Fibroblast of lung (primary cell): ENCODE measurements at places on chromosomes 12 and 14. TPM values are rescaled to one million over a fixed set of nuclear protein-coding genes. Genes with fewer than 3 reads are reported as not detected.
A peak's percentile ranks its signal among the peaks of the same experiment; 100 is the strongest.

DNA sequence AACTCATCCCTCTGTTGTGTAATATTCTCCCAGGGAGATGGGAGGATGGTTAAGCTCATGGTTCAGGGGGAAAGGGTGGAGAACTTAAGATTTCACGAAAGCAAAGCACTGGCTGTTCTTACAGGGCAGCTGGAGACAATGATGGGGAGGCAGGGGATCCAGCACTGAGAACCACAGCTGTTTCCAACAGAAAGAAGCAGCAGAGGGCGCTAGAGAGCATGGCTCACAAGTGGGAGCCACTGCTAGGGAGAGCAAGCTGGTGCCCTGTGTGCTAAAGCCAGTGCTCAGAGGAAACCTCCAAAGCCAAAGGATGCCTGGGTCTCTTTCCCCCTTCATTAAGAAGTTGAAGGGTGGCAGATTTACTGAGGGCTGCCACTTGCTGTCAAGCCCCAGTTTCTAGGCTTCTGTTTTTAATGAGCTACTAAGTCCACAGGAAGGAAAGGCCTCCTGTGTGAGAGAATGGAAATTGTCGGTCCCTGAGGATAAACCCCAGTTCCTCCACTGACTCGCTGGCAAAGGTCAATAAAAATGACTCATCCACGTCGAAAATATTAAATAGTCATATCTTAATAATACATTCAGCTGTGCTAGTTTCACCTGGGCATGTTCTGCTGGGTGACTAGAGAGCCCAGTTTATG lies 199.7 kb downstream of the ANO2 start:
- no peaks in the 10 kb centered on the region for H3K36me3 ChIP-seq
- no peak overlapping the region for H3K4me3 ChIP-seq
- no peak overlapping the region for H3K27ac ChIP-seq
- peak; percentile 30 for DNase-seq
- H3K27me3 ChIP-seq: no peaks in the 10 kb centered on the region
- H3K4me1 ChIP-seq: no peaks in the 10 kb centered on the region

DNA sequence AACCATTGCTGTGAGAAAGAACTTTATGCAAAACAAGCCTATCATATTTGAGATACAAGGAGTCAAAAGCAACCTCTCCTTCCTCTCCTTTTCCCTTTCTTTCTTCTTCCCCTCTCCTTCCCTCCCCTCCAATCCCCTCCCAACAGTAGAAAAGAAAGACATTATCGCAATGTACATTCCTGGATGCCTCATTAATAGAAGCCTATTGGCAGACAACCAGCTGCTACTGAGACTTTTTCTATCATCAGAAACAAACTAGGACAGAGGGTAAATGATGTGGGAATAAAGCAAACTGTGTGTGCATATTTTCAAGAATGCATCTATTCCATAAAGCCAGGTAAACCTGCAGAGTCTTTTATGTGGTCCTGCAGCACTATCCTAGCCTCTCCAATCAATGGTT lies 237.2 kb downstream of the ITPR2 start:
- no peaks in the 10 kb centered on the region for H3K4me1 ChIP-seq
- no peaks in the 10 kb centered on the region for H3K36me3 ChIP-seq
- DNase-seq: peak; percentile 16
- H3K27me3 ChIP-seq: no peaks in the 10 kb centered on the region

- no peak overlapping the region for H3K27ac ChIP-seq
- H3K4me3 ChIP-seq: no peak overlapping the region
- H3K4me1 ChIP-seq: no peaks in the 10 kb centered on the region
- no peaks in the 10 kb centered on the region for H3K36me3 ChIP-seq
- no peaks in the 10 kb centered on the region for H3K27me3 ChIP-seq
These were observed 33.5 kb upstream of the ARHGAP5 start for GRCh38 chr14:32043624-32044023.

DNA sequence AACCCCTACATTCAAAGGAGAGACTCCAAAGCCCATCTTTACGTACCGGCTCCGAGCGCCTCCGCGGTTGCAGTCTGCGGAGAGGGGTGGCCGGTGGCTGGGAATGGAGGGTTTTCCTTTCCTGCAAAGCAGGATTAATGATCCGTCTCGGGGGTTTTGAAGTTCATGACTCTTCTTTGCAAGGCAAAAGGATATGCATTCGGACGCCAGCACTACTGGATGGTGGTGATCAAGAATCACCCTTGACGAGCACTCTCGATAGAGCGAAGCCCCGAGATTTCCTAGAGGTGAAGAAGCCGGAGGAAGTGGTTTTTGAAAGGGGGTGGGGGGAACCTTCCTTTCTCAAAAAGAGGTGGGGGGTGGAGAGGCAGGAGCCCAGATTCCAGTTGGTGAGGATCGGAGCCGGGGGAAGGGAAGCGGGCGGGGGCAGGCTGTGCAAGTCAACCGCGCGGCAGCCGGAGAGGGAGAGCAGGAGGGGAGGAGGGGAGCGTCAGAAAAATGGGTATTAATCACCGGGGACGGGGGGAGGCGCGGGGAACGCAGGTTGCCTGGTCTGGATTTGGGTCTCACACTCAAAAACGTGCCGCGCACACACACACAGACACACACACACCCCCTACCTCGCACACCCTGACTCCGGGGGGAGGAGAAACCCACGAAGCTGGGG lies at the start of gene GRIN2B:
GRIN2B (minus strand) TSS at position 307 of the 667 bp plus-strand sequence. CDS start 115,394 bp downstream, outside the sequence.
- no peak within 1 kb of the TSS for H3K4me3 ChIP-seq
- DNase-seq: no peak
- H3K27ac ChIP-seq: no peak within 1 kb of the TSS
- H3K27me3 ChIP-seq: peaks cover 9% of the 10 kb centered on the region
- H3K4me1 ChIP-seq: no peaks in the 10 kb centered on the region
- no peaks in the 10 kb centered on the region for H3K36me3 ChIP-seq

DNA sequence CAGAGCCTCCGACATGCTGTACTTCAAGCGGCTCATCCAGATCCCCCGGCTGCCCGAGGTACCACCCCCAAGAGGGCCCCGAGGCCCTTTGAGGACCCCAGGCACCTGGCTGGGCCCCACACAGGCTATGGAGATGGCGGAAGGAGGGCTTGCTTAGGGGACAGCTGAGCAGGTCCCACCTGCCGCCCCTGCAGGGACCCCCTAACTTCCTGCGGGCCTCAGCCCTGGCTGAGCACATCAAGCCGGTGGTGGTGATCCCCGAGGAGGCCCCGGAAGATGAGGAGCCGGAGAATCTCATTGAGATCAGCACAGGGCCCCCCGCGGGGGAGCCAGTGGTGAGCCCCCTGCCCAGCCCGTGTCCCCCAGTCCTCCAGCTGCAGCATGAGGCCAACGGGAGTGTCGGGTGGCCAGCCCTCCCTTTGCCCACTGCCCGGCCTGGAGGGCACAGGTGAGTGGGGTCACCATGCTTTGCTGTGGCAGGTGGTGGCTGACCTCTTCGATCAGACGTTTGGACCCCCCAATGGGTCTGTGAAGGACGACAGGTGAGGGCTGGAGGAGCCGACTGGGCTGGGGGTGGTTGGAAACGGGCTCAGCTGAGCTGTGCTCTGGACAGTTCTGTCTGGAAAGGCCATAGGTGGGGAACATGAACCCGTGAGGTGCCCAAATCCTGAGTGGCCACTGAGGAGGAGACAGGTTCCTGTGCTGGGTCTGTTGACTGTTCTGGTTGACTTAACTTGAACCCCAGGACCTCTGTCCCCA lies 20.0 kb downstream of the HIP1R start:
- peaks cover 4% of the 10 kb centered on the region for H3K36me3 ChIP-seq
- H3K27me3 ChIP-seq: no peaks in the 10 kb centered on the region
- H3K27ac ChIP-seq: no peak overlapping the region
- DNase-seq: no peak
- no peak overlapping the region for H3K4me3 ChIP-seq

GRCh38 chr14:59224341-59224740 lies 35.9 kb downstream of the DAAM1 start:
- no peaks in the 10 kb centered on the region for H3K27me3 ChIP-seq
- no peak for DNase-seq
- H3K4me1 ChIP-seq: no peaks in the 10 kb centered on the region
- H3K36me3 ChIP-seq: no peaks in the 10 kb centered on the region

- no peak overlapping the region for H3K27ac ChIP-seq
- DNase-seq: peak; percentile 82
- no peak overlapping the region for H3K4me3 ChIP-seq
- H3K36me3 ChIP-seq: no peaks in the 10 kb centered on the region
These were observed 6.8 kb upstream of the ASIC1 start for GRCh38 chr12:50050410-50051098.

Gene PTPN6
- 0.06 TPM in 1 of 2 replicates, not detected in the other for polyA plus RNA-seq

Gene ART4
- polyA plus RNA-seq: not detected in 2 replicates
